Esophagus muscularis mucosa (tissue), 4 donors: ENCODE measurements at places on chromosomes 12 and 14. TPM values are rescaled to one million over a fixed set of nuclear protein-coding genes. Genes with fewer than 3 reads are reported as not detected.

DNA sequence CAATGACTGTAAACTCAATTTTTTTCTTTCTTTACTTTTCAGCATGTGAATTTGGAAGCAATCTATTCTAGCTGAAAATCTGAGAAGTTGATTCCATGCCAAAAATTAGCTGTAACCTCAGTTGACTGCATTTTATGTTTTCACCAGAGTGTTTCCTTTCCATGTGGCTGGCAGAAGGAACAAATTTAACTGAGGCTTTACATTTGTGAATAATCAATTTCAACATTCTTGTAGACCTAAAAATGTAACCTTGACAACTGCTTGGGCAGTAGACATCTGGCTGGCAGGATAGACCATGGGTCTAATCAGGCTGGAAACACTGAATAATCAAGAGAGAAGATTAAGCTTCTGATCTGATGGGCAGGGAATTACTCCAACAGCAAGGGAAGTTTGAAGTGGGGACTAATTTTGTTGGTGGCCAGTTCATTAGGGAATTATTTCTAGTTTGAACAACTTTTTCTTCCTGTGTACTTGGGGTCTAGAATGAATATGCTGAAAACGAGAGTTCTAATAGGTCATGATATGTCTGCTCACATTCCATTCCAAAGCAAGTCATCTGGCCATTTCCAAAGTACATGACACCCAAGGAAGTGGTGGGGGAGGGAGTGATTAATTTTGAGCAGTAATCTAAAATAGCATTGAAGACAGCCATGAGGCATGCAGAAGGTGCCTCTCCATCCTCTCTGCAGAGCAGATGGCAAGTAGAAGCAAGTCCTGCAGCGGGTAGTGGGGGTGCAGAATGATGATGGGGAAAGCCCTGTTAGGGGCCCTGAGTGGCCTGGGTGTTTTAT is 68.2 kb downstream of the ATP23 start:
- DNase-seq = no peak
- no peaks in the 10 kb centered on the region for H3K36me3 ChIP-seq
- no peaks in the 10 kb centered on the region for H3K27me3 ChIP-seq
- H3K4me3 ChIP-seq = no peak overlapping the region
- no peak overlapping the region for H3K27ac ChIP-seq

DNA sequence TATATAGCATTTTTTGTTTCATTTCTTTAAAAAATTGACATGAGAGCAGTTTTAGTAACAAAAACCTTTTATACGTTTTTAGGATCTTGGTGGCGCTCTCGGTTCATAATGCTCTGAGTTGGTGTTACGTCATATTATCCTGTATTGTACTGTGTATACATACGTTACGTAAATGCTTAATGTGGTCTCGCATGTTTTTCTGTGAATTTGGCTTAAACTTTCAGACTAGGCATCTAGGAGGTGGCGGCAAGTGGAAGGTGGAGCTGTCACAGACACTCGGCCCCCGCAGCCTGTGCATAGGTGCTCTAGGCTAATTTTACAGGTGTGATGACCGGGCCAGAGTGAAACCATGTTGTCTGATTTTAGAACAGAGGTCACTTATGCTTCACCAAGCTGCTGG is 60.0 kb downstream of the PPP2R5C start:
- H3K27me3 ChIP-seq = no peaks in the 10 kb centered on the region
- peak overlapping the region; percentile 89 for H3K27ac ChIP-seq
- DNase-seq = no peak
- no peak overlapping the region for H3K4me3 ChIP-seq

The BEGAIN gene
- 7.1 TPM for total RNA-seq

The KCNC2 gene
- not detected for total RNA-seq

DNA sequence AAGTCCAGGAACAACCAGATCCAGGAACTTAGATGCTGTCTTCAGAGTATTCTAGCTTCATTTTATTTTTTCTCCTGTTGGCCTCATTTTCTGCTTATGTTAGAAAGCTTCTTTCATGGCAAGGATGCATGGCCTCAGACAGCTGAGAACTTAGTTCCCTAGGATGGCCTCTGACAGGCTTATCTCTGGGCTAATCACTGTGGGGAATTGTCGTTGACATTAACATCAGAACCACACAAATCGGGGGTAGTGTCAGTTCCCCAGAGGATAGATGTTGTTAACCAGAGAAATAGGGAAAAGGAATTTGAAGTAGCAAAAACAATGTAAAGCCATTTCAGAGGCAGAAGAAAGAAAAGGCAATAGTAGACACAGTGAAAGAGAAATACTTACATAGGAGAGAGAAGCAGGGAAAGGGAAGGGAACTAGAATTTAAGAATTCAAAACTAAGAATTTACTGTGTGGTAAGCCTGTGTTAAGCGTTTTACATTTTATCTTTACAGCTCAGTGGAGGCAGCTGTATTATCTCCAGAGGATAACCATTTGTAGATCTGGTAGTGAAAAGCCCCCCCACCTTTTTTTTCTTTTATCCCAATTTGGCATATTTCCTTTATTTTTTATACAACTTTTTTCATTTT is 21.8 kb downstream of the FUT8 start:
- H3K27me3 ChIP-seq = no peaks in the 10 kb centered on the region
- no peaks in the 10 kb centered on the region for H3K36me3 ChIP-seq
- peaks cover 5% of the 10 kb centered on the region for H3K4me1 ChIP-seq
- no peak for DNase-seq
- H3K27ac ChIP-seq = no peak overlapping the region

- peaks cover 20% of the 10 kb centered on the region for H3K4me1 ChIP-seq
- H3K36me3 ChIP-seq = no peaks in the 10 kb centered on the region
- no peaks in the 10 kb centered on the region for H3K27me3 ChIP-seq
- H3K4me3 ChIP-seq = no peak overlapping the region
- DNase-seq = no peak
These were observed 78.9 kb upstream of the DICER1 start for GRCh38 chr14:95236221-95236620.

DNA sequence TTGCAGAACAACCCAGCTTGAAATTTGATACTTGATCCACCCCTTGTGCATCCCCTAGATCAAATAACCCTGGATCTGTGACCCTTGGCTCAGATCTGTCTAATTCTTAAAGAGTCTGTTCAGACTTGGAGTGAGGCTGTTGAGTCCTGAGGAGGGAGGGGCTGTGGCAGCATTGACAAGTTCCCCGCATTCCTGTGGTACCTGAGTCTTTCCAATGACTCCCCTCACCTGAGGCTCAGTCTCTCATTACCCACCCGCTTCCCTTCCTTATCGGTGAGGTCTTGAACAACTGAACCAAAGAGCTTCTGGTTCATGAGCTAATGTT is 16.1 kb upstream of the HDAC7 start:
- no peak overlapping the region for H3K4me3 ChIP-seq
- H3K4me1 ChIP-seq = peaks cover 22% of the 10 kb centered on the region
- no peak for DNase-seq

- H3K4me1 ChIP-seq = peaks cover 14% of the 10 kb centered on the region
- no peaks in the 10 kb centered on the region for H3K27me3 ChIP-seq
- H3K27ac ChIP-seq = no peak overlapping the region
- no peak for DNase-seq
- no peak overlapping the region for H3K4me3 ChIP-seq
These were observed 105.5 kb upstream of the PRB2 start for GRCh38 chr12:11500861-11501230.
